ENCODE measurements at places on chromosomes 12 and 14. TPM values are rescaled to one million over a fixed set of nuclear protein-coding genes. Genes with fewer than 3 reads are reported as not detected.

LYZ gene
- not detected for total RNA-seq

LIN7A gene
- total RNA-seq: 6.3 TPM

CCDC177 gene
- not detected for total RNA-seq

FOXG1 gene
- 0.20 TPM for total RNA-seq

PLXNC1 gene
- total RNA-seq: 0.98 TPM

CBLN3 gene
- 1.4 TPM for total RNA-seq

PLA2G1B gene
- total RNA-seq: not detected

LGR5 gene
- not detected for total RNA-seq

GZMB gene
- not detected for total RNA-seq

TMEM52B gene
- total RNA-seq: not detected

GLT8D2 gene
- 13.2 TPM for total RNA-seq

BBS10 gene
- 8.8 TPM for total RNA-seq

KLRG1 gene
- 1.1 TPM for total RNA-seq

RAD51B gene
- total RNA-seq: 30.9 TPM

ADAMTS20 gene
- not detected for total RNA-seq

HOXC10 gene
- 6.6 TPM for total RNA-seq

BHLHE41 gene
- total RNA-seq: 1.1 TPM

TOMM20L gene
- not detected for total RNA-seq

TEAD4 gene
- 22.7 TPM for total RNA-seq

KRT71 gene
- not detected for total RNA-seq

STAT6 gene
- total RNA-seq: 172 TPM

RND1 gene
- total RNA-seq: under 0.01 TPM

KRT8 gene
- 0.98 TPM for total RNA-seq

CLEC9A gene
- total RNA-seq: not detected

C12orf56 gene
- 11.9 TPM for total RNA-seq

AMN gene
- under 0.01 TPM for total RNA-seq

C12orf54 gene
- not detected for total RNA-seq

TC2N gene
- total RNA-seq: 1.2 TPM

P3H3 gene
- total RNA-seq: 49.3 TPM

SELPLG gene
- total RNA-seq: 0.98 TPM

SOCS2 gene
- 9.2 TPM for total RNA-seq

SLC6A12 gene
- not detected for total RNA-seq

STXBP6 gene
- 22.0 TPM for total RNA-seq

LEMD3 gene
- total RNA-seq: 14.0 TPM

SLC25A47 gene
- not detected for total RNA-seq

AHNAK2 gene
- 164 TPM for total RNA-seq

DIO2 gene
- under 0.01 TPM for total RNA-seq

ADCK1 gene
- total RNA-seq: 7.0 TPM

RAD52 gene
- 19.2 TPM for total RNA-seq

FAM222A gene
- total RNA-seq: under 0.01 TPM

SLC10A1 gene
- not detected for total RNA-seq
